Fibroblast of upper back skin (primary cell): ENCODE measurements at places on chromosomes 7 and 10.

DNA sequence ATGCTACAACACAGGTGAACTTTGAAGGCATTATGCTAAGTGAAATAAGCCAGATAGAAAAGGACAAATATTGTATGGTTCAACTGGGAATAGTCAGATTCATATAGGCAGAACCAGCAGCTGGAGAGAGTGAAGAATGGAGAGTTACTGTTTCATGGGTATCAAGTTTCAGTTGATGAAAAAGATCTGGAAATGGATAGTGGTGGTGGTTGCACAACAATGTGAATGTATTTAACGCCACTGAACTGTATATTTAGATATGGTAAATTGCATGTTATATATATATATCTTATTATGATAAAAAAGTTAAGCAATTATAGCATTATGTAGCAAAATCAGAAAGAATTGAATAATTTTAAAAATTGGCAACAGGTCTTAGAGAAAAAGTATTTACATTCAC, 3.9 kb downstream of the LMBR1 start:
- peak; percentile 23 for DNase-seq

DNA sequence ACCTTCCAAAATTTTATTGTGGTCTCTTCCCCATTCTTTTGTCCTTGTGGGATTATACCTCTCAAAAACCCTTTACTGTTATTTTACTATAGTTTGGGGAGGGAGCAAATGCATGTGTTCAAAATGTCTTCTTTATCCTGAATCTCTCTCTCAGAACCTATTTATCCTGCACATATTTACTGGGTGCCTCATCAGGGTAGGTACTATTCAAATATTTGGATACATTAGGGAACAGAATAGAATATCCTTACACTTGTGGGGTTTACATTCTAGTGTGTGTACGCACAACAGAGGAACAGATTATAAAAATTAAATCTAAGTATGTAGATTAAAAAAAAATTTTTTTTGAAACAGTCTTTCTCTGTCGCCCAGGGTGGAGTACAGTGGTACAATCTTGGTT, 48.6 kb downstream of the SCD start:
- no peak for DNase-seq

DNA sequence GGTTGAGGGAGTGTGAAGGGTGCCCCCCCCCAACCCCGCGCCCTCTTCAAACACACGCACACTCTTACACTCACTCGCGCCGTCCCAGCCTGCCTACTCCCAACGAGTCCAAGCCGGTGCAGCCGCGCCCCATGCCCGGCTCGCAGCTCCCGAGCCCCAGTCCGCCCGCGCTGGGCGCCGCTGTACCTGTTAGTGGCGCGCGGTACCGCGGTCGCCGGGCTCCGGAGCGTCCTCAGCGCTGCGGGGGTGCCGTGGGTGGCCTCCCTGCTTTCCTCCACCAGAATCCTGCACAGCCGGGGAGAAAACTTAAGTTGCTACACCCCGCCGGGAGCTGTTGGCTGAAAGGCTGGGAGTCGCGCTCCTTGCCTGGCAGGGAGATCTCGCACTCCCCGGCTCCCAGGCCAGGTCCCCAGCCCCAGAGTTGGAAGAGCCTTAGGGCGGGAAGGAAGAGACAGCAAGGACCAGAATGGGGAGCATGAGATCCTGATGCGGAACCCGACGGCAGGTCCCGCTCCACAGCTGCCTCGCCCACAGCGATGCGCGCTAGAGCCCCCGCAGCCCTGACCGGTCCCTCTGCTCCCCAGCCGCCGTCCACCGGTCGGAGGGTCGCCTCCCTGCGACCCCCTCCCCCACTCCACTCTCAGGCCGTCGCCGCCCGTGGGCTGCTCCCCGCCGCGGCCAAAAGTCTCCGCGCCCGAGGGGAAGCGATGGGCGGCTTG, 863 bp downstream of the ST8SIA6 start:
- no peak for DNase-seq

- no peak for DNase-seq
These were observed 2.7 kb downstream of the SP4 start for GRCh38 chr7:21430575-21430954.

DNA sequence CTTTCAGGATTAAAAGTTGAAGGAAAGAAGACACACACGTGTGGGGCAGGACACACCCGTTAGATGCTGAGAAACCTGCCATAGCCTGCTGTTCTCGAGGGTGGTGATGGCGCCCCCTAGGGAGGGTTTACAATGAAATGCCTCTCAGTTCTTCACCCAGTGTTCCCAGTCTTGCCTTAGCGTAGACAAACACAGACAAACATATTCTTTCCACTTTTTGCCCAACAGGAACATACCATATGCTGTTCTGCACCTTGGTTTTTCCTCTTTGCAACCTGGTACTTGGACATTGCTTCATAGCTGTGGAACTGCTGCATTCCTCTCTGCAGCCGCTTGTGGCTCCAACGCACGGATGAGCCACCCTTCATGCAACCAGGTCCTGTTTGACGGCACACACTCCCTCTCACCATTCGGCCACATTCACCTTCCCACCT, 23.3 kb upstream of the HSPA12A start:
- DNase-seq, result no peak

- no peak for DNase-seq
These were observed 9.6 kb downstream of the TMEM176B start for GRCh38 chr7:150790416-150791075.

GRCh38 chr7:64509583-64509982, 53.3 kb downstream of the ZNF680 start:
- no peak for DNase-seq

- DNase-seq, result no peak
These were observed 61.1 kb upstream of the SAMD8 start for GRCh38 chr10:75050149-75050919.
